Chondrocyte (in vitro differentiated cells): ENCODE measurements at places on chromosomes 12 and 14. TPM values are rescaled to one million over a fixed set of nuclear protein-coding genes. Genes with fewer than 3 reads are reported as not detected.

The ASPG gene
- total RNA-seq = not detected in 3 replicates

The BICDL1 gene
- 0.12 to 0.45 TPM (median 0.26 TPM) in 3 replicates for total RNA-seq

The TGFB3 gene
- total RNA-seq = 200 to 223 TPM (median 222 TPM) in 3 replicates

The SMIM41 gene
- total RNA-seq = not detected in 3 replicates

The TMEM63C gene
- total RNA-seq = 7.6 to 10.3 TPM (median 8.7 TPM) in 3 replicates

The USP44 gene
- 0.18 TPM in 1 of 3 replicates, not detected in the others for total RNA-seq

The ANKRD33 gene
- not detected in 3 replicates for total RNA-seq

GRCh38 chr14:58501214-58501816 lies 73.8 kb downstream of the KIAA0586 start:
- H3K4me1 ChIP-seq = peaks cover 6% of the 10 kb centered on the region
- no peaks in the 10 kb centered on the region for H3K27me3 ChIP-seq
- no peaks in the 10 kb centered on the region for H3K36me3 ChIP-seq

- DNase-seq = no peak
- no peaks in the 10 kb centered on the region for H3K4me1 ChIP-seq
Measured at GRCh38 chr12:30440826-30441602, 254.7 kb downstream of the IPO8 start.

DNA sequence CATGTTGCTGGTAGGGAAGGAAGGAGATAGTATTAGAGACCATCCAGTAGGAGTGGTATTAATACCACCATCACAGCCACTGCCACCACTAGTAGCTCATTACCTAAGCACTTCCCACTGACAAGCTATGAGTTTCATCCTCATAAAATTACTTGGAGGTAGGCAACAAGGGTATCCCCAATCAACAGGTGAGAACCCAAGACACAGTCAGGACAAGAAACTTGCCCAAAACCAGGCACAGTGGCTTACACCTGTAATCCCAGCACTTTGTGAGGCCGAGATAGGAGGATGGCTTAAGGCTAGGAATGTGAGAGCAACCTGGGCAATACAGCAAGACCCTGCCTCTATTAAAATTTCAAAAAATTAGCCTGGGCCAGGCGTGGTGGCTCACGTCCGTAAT lies 5.5 kb downstream of the ADCY6 start:
- H3K27ac ChIP-seq = no peak overlapping the region
- peak; percentile 2 for DNase-seq
- peaks cover 70% of the 10 kb centered on the region for H3K4me1 ChIP-seq
- H3K36me3 ChIP-seq = peaks cover 1% of the 10 kb centered on the region

DNA sequence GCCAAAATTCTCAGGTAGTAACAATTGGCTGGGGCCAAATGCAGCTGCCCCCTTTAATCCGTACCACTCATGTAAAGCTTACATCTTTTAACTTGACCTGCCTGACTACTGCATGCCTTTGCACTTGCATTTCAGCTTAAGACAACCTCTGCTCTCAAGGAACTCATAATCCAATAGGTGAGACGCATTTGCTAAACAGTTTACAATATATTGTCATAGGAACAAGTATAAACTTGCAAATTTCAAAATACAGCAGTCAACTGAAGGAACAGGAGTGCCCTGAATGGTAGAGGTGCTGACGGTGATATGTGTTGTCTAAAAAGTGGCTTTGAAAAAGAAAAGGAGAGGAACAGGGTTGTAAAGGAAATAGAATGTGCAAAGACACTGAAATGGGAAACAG lies 3.6 kb upstream of the BRMS1L start:
- no peak for DNase-seq
- H3K27ac ChIP-seq = no peak overlapping the region
- peaks cover 10% of the 10 kb centered on the region for H3K4me1 ChIP-seq
- no peak overlapping the region for H3K4me3 ChIP-seq
- H3K36me3 ChIP-seq = no peaks in the 10 kb centered on the region

The WNT1 gene
- total RNA-seq = not detected in 3 replicates
